Trophoblast cell (in vitro differentiated cells and primary cell): ENCODE measurements at places on chromosomes 7 and 10.

DNA sequence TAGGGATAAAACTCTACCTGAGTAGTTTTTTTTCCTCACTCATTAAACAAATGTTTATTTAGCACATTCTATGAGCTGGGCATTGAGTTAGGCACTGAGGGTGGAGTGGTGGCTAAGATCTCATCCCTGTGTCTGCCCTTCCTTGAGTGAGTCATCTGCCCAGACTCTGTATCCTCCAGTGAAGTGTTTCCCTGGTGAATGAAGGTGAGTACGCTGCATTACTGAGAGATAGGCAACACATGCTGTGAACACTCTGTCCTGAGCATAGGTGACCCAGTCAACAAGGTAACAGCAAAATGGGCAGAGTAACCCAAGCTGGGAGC is 5.8 kb downstream of the PITX3 start:
- DNase-seq = no peak

DNA sequence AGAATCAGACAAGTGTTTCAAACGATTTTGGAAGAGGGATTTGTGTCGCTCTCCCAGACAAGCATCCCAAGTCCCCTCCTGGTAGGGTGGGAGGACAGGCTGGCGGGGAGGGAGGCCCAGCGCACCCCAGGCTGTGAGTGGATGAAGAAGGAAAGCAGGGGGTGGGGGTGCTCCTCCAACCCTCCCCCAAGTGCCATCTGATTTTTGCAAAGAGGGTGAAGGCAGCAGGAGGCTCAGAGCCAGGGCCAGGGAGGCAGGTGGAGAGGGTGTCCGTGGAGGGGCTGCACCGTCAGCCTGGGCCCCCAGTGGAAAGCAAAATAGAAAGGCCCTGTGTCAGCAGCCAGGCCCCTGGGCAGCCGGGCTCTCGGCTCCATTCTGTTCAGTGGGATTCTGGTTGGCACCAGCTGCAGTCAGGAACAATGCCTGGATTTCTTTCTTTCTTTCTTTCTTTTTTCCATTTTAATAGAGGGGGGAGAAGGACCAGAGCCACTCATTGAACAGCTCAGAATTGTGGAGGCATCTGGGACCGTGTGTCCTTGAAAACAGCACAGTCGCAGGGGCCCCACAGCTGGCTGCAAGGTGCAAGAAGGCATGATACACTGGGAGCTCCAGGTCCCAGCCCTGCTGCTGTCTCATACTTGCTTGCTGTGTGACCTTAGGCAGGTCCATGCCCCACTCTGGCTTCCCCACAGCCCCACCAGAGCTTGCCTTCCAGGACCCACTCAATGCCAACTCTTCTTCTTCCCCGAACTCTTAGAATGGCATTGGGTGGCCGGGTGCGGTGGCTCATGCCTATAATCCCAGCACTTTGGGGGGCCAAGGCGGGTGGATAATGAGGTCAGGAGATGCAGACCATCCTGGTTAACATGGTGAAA is 7.1 kb upstream of the ZMIZ1 start:
- no peak for DNase-seq

DNA sequence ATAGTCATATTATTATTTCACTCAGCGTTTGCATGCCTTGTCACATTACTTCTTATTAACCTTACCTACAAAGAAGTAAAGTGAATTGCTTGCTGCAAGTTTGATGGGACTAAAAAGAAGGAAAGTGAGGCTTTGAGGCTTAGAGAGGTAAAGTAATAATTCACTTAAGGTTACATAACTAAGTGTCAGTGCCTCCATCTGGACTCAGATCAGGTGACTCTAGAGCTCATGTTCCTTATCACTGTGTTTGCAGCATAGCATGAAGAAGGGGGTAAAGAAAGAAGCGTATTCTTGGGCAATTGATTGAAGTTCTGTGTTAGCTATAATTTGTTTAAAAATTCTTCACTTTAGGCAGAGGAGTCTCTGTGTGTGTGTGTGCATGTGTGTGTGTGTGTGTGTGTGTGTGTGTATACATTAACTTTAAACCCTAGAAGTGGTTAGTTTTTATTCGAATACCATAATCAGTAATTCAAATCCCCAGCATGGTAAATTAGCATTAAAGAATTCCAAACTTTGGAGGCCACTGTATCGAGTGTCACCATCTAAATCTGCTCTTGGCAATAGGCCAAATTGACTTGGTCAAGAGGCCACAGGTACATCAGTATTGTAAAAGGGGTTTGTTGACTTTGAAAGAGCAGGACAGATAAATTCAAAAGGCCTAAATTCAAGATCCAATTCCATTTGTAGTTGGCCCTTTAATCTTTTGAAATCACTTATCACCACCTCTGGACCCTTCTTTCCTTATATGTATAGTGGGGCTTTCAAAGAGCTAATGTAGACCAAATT is 2.2 kb upstream of the PON3 start:
- no peak for DNase-seq

- DNase-seq = peak; percentile 80
These were observed 697 bp upstream of the SNX13 start for GRCh38 chr7:17940951-17941431.

- no peak for DNase-seq
These were observed 4.5 kb downstream of the ARID5B start for GRCh38 chr10:61905837-61906561.

- peak; percentile 32 for DNase-seq
These were observed 856 bp downstream of the ARHGAP21 start for GRCh38 chr10:24722676-24723385.

- DNase-seq = no peak
These were observed 555.2 kb downstream of the GRID1 start for GRCh38 chr10:85811405-85811804.

- no peak for DNase-seq
These were observed 17.7 kb downstream of the ZNF277 start for GRCh38 chr7:112224186-112224585.

- DNase-seq = no peak
These were observed 158.1 kb upstream of the CHST15 start for GRCh38 chr10:124251317-124252065.

- peak; percentile 27 for DNase-seq
These were observed 48.0 kb downstream of the BRAF start for GRCh38 chr7:140876519-140877248.

GRCh38 chr10:113021268-113022040 is 71.4 kb downstream of the TCF7L2 start:
- no peak for DNase-seq

DNA sequence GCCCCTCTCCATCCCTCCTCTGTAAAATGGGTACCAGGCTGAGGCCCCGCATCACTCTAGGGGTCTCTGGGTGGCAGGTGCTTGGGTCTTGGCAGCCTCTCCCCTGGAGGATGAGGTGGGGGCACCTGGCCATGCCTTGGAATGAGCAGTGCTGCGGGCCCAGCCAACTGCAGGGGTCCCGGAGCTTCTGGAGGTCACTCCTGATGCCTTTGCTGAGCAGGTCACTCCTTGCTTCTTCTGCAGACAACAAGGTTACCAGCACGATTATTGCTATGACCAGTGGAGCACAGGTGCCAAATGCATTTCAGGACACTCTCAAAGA is 22.4 kb upstream of the ZNF488 start:
- no peak for DNase-seq

- no peak for DNase-seq
These were observed 123.8 kb upstream of the PDSS1 start for GRCh38 chr10:26573674-26574073.

DNA sequence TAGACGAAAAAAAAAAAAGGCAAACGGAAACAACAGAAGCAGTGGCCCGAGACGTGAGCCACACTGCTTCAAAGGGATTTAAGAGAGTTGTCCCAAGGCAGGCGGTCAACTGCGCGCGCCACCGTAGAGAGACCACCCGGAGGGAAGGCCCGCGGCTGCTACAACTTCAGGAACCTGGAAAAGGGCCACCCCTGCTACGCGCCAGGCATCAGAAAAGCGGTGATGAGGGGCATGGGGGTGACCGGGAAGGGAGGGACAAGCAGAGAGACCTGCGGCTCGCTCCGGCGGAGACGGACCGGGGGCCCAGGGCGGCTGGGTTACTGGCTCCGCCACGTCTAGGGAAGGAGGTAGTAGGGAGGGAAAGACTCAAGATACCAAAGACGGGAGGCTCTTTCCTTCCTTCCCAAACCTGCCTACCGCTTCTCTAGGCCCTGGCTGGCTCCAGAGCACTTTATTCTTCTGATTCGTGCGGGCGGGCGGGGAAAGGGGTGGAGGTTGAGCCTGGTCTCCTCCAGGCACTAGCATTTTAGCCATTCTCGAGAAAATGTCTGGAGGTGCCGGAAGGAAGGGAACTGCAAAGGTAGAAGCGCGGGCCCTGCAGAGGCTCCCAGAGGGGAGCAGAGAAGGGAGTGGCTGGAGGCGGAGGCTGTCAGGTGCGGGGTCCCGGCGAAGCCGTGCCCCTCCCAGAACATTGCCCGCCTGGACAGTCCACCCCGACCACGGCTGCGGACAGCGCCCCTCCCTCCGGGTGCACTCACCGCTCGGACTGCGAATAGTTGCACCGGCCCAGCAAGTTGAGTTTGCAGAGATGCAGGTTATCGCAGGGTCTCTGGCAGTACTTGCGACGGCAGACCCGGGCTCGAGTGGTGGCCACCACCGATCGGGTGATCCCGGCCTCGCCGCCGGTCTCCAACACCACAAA is 993 bp downstream of the ZC3HAV1 start:
- DNase-seq = peak; percentile 7

- DNase-seq = no peak
These were observed 12.8 kb downstream of the HECTD2 start for GRCh38 chr10:91422915-91423314.

- peak; percentile 29 for DNase-seq
These were observed 607.2 kb upstream of the MGMT start for GRCh38 chr10:128859738-128860386.

DNA sequence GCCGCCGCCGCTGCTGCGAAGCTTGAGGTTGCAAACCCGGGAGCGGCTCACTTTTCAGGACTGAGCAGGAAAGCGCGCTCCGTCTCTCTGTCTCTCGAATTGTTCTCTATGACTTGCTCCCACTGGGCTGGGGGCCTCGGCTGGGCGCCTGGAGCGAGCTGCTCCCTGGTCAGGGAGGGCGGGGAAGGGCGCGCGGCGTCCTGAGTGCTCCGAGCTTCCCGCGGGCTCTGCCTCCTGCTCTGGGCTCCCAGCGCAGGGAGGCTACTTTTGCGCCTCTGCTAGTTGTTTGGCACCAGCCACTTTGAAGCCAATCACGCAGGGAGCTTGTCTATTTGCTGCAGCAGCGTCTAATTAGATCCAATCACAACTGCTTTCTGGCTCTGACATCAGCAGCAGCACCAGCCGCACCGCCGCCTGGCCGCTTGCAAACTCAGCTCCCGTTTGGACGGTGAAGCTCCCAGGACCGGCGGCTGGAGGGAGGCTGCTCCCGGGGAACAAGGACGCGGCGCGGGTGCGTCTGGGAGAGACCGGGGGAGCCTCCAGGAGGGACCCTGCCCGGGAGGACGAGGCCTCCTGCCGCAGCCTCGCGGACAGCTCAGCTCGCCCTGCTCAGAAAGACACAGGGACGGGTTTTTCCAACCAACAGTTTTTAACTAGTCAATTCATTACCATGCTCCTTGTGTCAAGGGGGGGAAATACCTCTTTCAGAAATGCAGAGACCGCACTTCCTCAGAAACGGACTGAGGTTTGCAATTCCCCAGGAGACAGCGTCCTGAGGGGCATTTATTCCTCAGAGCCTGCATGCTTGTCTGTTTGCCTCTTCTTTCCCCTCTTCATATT is at the start of gene ADARB2:
Gene ADARB2 (minus strand): TSS at position 304 of the 840 bp plus-strand sequence.
- DNase-seq = no peak

DNA sequence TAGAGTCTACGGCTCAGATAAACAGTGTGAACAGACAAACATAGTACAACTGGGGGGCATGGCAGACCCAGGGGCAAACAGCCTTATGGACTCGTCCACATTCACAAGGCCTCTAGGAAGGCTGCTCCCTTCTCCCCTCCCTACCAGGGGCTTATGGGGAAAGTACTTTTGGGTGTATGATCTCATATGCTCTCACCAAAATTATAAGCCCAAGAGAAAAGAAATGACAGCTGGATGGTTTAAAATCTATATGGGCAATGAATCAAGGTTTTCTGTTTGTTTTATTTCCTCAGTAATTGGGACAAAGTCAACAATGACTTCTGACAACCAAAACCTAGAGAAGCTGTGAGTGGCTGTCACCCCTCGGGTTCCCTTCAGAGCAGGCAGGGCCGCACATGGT is 144.4 kb downstream of the PKD1L1 start:
- DNase-seq = no peak

GRCh38 chr7:499853-500485 is 19.7 kb downstream of the PDGFA start:
- no peak for DNase-seq

- DNase-seq = no peak
These were observed 10.1 kb downstream of the CFTR start for GRCh38 chr7:117489911-117490310.

GRCh38 chr7:157446322-157446721 is 109.5 kb downstream of the DNAJB6 start:
- no peak for DNase-seq

DNA sequence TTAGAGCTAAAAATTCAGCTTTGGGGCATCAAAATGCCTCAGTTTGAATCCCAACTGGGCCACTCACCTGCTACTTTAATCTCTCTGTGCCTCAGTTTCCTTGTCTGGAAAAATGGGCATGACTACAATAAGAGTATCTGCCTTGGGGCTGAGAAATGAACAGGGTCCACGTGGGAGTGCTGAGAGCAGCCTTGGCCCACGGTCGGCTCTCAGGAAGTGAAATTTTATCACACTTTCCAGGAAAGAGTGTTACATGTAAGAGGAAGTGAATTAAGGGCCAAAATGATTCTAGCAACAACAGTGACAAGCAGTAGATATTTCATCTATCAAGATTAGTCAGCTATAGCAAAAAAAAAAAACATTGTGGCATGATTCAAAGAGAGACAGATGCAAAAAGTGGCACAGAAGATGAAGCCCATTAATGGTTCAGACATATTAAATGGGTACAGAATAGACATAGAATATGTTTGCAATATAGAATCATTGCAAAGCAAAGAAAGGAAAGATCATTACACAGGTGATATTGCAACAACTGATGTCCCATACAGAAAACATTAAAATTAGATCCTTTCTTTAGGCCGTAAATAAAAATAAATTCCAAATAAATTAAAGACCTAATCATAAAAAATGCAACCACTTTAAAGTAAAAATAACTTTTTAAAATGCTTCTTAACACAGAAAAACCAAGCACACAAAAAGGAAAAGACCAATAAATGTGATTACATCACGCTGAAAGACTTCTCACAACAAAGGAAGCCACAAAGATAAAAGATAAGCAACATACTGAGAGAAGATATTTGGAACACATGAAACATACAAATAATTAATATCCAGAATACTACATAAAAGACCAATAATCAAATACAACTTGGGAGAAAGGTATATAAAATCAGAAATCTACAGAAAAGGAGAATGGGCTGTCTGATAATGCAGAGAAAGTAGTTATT is 4.3 kb downstream of the TMEM273 start:
- DNase-seq = peak; percentile 6

- no peak for DNase-seq
These were observed 334.5 kb upstream of the SORCS1 start for GRCh38 chr10:107498983-107499382.

DNA sequence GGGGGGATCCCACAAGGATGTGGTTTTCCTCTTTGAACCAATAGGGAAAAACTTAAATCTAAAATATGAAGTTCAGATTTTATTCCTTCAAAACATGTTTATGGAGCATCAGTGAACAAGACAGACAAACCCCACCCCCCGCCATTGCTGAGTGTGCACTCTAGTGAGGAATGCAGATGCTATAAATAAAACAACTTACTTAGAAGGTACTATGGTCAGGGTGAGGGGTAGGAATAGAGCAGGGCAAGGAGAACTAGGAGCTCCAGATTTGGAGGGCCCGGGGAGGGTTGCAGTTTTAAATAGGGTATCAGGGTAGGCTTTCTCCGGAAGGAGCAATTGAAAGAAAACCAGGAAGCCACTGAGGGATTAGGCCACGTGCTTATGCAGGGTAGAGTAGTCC is 47.9 kb downstream of the CELF2 start:
- no peak for DNase-seq

GRCh38 chr10:43939389-43939938 is 290.8 kb upstream of the ZNF32 start:
- no peak for DNase-seq
